Esophagus squamous epithelium (tissue), 5 donors: ENCODE measurements at places on chromosomes 5 and 9.

- no peak overlapping the region for H3K4me3 ChIP-seq
- no peaks in the 10 kb centered on the region for H3K27me3 ChIP-seq
These were observed 163.8 kb upstream of the KLF4 start for GRCh38 chr9:107653263-107653821.

- H3K4me3 ChIP-seq = no peak overlapping the region
- H3K27ac ChIP-seq = no peak overlapping the region
- DNase-seq = no peak
- H3K4me1 ChIP-seq = no peaks in the 10 kb centered on the region
- no peaks in the 10 kb centered on the region for H3K27me3 ChIP-seq
These were observed 283.0 kb upstream of the ITGA1 start for GRCh38 chr5:52504584-52505240.

DNA sequence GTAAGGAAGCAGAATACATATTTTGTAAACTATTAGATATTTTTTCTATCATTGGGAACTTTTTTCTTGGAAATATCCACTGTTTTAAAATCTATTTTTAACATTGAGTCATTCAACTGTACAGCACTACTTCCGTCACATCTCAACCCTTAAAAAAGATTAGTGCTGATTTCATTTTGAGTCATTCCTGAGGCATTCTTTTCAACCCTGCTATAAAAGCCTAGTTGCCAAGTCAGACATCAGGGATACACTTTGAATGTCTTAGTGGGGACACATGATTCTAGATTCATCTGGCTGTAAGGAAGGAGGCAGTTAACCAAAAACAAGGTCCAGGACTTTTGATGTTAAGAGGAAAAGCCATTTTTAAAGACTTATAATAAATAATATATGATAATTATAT lies 160.9 kb downstream of the GIN1 start:
- peaks cover 13% of the 10 kb centered on the region for H3K4me1 ChIP-seq
- H3K36me3 ChIP-seq = no peaks in the 10 kb centered on the region
- no peak for DNase-seq
- no peak overlapping the region for H3K4me3 ChIP-seq
- H3K27me3 ChIP-seq = no peaks in the 10 kb centered on the region
- no peak overlapping the region for H3K27ac ChIP-seq

DNA sequence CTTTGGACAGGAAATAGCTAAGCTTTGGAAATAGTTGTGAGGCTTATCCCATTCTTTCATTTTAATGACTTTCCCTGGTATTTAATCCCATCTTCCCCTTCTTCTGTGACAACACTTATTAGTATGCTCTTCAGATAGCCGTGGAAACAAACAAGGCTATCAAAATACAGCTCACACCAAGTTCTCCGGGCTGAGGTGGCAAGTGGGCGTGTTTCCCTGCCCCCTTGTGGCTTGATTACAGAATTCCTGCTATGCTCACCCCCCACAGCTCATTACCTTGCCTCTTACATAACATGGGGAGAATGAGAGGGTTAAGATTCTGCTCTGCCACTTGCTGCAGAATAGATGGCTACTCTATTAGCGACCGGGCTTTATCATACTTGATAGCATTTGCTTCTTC lies 437.1 kb upstream of the TLE4 start:
- H3K27ac ChIP-seq = no peak overlapping the region
- H3K36me3 ChIP-seq = no peaks in the 10 kb centered on the region
- H3K27me3 ChIP-seq = no peaks in the 10 kb centered on the region
- H3K4me3 ChIP-seq = no peak overlapping the region
- peaks cover 13% of the 10 kb centered on the region for H3K4me1 ChIP-seq

DNA sequence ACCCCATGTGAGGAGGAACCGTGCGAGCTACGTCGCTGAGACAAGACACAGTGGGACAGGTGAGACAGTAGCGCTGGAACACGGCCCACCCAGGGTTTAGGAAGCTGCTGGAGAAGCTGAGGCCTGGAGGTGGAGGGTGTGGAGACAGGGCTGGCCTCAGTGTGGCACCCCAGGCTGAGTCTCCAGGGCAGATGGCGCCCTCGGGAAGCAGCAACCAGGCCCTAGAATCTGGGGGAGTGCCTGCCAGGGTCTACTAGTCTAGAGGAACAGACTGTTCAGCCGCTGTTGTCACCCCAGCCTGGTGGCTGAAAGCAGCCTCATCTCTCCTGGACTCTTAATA lies 4.6 kb upstream of the TERT start:
- H3K27me3 ChIP-seq = no peaks in the 10 kb centered on the region
- H3K27ac ChIP-seq = no peak overlapping the region
- H3K4me3 ChIP-seq = no peak overlapping the region
- no peak for DNase-seq

GRCh38 chr5:133916479-133916878 lies 51.9 kb downstream of the C5orf15 start:
- no peaks in the 10 kb centered on the region for H3K4me1 ChIP-seq
- H3K36me3 ChIP-seq = no peaks in the 10 kb centered on the region
- no peak overlapping the region for H3K27ac ChIP-seq
- DNase-seq = no peak
- H3K27me3 ChIP-seq = no peaks in the 10 kb centered on the region
- no peak overlapping the region for H3K4me3 ChIP-seq

GRCh38 chr9:31089549-31090221 lies 1294.8 kb upstream of the ACO1 start:
- no peak overlapping the region for H3K27ac ChIP-seq
- no peak overlapping the region for H3K4me3 ChIP-seq
- no peaks in the 10 kb centered on the region for H3K27me3 ChIP-seq

DNA sequence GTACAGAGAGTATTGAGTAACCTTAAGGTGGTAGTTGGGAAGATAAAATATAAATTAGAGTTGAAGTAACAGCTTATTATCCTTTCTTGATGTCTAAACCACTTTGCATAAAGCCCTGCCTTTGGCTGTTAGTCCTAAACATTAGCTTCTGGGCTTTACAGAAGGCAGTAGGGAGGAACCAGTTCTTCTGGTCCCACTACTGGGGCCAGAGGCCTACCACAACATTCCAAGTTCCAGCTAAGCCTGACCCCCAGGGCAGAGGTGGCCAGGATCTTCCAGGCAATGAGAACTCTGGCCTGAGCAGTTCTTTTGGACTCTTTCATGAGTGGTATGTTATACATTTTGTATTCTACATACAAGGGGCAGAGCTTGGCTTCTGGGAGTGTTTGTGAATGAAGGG lies 26.1 kb downstream of the DNAI1 start:
- H3K4me1 ChIP-seq = no peaks in the 10 kb centered on the region
- DNase-seq = no peak
- H3K27ac ChIP-seq = no peak overlapping the region
- no peak overlapping the region for H3K4me3 ChIP-seq
- H3K36me3 ChIP-seq = no peaks in the 10 kb centered on the region

GRCh38 chr9:23497137-23497504 lies 328.9 kb downstream of the ELAVL2 start:
- no peak for DNase-seq
- no peaks in the 10 kb centered on the region for H3K4me1 ChIP-seq
- H3K36me3 ChIP-seq = no peaks in the 10 kb centered on the region
- no peak overlapping the region for H3K27ac ChIP-seq

DNA sequence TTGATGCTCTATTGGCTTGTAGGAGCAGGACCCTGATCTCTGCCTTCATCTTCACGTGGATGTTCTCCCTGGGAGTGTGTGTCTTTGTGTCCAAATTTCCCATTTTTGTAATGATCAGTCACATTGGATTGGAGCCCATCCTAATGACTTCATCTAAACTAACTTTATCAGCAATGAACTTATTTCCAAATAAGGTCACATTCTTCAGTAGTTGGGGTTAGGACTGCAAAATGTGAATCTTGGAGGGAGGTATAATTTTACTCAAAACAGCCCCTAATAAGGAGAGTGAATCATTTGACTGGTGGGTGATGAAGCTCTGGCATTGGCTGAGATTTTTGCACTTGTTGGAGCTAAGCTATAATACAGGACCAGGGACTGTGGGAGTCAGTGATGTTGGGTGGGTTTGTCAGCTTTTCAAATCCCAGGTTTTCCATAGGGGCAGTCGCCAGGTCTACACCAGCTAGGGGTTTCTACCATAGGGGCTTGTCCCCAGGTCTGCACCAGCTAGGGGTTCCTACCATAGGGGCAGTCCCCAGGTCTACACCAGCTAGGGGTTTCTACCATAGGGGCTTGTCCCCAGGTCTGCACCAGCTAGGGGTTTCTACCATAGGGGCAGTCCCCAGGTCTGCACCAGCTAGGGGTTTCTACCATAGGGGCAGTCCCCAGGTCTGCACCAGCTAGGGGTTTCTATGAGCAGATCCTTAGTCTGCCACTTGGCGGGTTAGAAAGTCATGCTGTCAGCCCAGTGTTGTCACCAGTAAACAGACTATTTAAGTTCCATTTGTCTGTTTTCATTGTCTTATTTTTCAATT lies 382.6 kb upstream of the DAP start:
- no peak overlapping the region for H3K27ac ChIP-seq
- DNase-seq = no peak
- H3K4me3 ChIP-seq = no peak overlapping the region
- no peaks in the 10 kb centered on the region for H3K4me1 ChIP-seq
- no peaks in the 10 kb centered on the region for H3K36me3 ChIP-seq

- H3K27me3 ChIP-seq = no peaks in the 10 kb centered on the region
- no peaks in the 10 kb centered on the region for H3K4me1 ChIP-seq
- no peaks in the 10 kb centered on the region for H3K36me3 ChIP-seq
- no peak overlapping the region for H3K4me3 ChIP-seq
These were observed 106.9 kb upstream of the VCAN start for GRCh38 chr5:83364312-83365299.

DNA sequence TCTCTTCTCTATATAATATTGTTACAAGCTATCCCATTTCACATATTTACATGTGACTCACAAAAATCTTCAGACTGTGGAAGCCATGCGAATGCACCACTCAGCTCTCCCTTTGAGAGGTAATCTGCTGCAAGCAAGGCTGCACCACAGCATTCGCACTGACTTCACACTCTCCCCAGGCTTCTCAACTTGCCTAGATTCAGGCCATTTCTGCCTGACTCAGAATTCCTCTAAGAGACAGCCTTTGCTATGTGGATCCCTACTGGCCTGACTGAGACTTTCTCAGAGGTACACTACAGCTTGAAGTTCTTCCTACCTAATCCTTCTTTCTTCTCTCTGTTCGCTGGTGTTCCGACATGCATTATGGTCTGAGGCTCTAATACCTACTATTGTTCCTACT lies 21.1 kb upstream of the DMRTA1 start:
- no peaks in the 10 kb centered on the region for H3K36me3 ChIP-seq
- H3K4me1 ChIP-seq = no peaks in the 10 kb centered on the region
- no peak overlapping the region for H3K27ac ChIP-seq
- no peak overlapping the region for H3K4me3 ChIP-seq
- no peak for DNase-seq

DNA sequence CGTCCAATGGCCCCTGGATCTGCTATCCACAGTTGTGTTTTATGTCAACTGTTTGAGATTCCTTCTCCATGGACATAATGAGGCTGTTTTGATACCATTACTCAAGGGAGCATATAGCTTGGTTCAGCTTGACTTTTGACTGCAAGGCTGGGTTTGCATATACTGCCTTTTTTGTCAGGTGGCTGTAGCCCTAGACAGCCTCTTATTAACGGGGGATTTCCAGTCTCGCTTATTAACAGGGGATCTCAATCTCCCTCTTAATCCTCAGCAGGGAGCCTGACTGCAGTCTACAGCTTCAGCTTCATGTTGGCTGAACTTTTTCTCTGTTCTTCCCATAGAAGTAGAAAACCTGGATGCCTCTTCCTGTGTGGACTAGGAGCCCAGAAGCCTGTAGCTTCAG lies 73.7 kb upstream of the TNC start:
- no peaks in the 10 kb centered on the region for H3K27me3 ChIP-seq
- no peak for DNase-seq
- H3K36me3 ChIP-seq = no peaks in the 10 kb centered on the region
- H3K27ac ChIP-seq = no peak overlapping the region
- no peak overlapping the region for H3K4me3 ChIP-seq
